Stimulated activated naive CD4-positive, alpha-beta T cell (primary cell): ENCODE measurements at places on chromosomes 7 and 10.

- no peak for DNase-seq
These were observed 7.7 kb downstream of the NPC1L1 start for GRCh38 chr7:44533301-44534055.

DNA sequence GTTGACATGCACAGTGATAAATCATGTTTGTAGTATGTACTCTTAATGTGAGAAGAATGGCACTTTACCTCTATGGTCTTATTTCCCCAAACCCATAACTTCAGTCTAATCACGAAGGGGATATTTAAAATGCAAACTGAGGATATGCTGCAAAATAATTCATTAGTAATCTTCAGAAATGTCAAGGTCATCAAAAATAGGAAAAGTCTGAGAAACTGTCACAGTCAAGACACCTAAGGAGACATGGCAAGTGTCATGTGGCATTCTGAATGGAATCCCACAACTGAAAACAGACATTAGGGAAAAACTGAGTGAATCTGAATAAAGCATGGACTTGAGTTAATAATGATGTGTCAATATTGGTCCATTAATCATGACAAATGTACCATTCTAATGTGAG, 605.5 kb upstream of the ANKRD30A start:
- DNase-seq, result no peak

GRCh38 chr7:80732630-80733029, 94.2 kb downstream of the CD36 start:
- no peak for DNase-seq

GRCh38 chr7:84250452-84250851, 55.9 kb upstream of the SEMA3A start:
- DNase-seq, result no peak

DNA sequence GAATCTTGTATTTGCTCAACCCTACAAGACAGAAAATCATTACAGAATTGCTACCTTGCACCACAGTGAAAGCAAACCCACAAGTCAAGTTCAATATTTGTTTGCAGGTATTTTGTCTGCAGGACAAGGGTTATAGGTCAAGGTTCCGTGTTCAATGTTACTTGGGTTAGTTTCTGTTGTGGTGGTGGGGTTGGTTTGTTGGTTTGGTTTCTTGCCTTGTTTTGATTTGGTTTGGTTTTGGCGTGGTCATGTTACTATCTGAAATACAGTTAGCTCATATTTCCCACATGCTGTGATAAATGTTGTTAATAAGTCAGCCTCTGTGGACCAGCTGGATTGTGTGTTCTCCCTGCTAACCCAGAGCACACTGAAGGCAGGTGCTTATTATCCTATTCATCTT, 75.6 kb upstream of the INSIG1 start:
- DNase-seq, result no peak

GRCh38 chr10:102949916-102950315, 31.8 kb downstream of the CNNM2 start:
- no peak for DNase-seq

DNA sequence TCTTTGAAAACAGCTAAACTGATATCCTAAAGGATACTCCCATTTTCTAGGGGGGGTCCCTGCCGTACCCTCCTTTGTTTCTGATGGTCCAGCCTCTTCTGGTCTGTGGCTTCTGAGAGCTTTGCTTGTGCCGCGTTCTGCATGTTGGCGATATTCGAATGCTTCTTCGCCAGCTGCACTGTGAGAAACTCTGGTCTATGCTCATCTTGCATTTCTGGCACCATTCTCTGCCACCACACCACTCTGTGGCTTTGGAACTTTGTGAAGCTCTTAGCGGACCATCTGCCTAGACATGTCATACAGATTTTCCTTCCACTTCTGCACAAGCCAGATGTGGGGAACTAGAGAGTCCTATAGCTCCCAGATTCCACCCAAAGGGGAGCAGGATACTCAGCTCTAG, 197.2 kb downstream of the REEP3 start:
- no peak for DNase-seq

GRCh38 chr10:128147064-128147463, 20.8 kb upstream of the MKI67 start:
- no peak for DNase-seq

GRCh38 chr10:126937026-126937425, 31.8 kb downstream of the DOCK1 start:
- no peak for DNase-seq

- no peak for DNase-seq
These were observed 171.5 kb downstream of the CCSER2 start for GRCh38 chr10:84499846-84500245.

DNA sequence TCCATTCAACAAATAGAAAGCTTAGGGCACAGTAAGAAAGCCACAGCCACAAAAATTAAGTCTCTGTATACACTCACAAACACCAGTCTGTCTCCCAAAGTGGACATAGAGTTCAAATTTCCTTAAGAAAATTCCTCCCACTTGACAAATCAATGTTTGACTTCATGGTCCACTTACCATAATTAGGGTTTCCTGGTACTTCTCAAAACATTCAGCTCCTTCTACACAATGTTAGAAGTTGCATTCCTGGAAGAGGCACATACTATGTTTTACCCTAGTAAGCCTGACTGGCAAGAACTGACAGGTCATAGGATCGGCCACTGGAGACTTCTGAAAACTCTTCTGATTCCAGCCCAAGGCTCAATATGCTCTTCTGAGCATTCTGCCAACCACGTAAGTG, 70.5 kb downstream of the CPXM2 start:
- no peak for DNase-seq

- no peak for DNase-seq
These were observed 164.7 kb upstream of the PLXDC2 start for GRCh38 chr10:19651549-19651948.

DNA sequence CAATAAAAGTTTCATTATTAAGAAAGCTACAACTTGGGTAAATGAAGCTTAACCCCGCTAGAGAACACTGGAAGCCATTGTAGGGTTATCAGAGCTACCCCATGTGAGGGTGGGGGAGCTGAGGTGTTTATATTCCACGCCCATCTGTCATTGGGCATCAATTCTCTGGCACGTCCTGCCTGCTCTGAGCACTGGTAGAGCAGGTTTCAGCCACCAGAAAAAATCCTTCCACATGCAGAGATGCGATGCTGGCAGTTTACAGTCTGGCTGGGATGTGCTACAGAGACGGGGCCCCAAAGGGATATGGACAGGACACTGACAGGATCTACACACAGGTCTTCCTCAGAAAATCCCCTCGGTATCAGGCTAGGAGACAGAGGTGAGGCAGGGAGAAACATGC, 15.9 kb upstream of the RAPGEF5 start:
- no peak for DNase-seq

DNA sequence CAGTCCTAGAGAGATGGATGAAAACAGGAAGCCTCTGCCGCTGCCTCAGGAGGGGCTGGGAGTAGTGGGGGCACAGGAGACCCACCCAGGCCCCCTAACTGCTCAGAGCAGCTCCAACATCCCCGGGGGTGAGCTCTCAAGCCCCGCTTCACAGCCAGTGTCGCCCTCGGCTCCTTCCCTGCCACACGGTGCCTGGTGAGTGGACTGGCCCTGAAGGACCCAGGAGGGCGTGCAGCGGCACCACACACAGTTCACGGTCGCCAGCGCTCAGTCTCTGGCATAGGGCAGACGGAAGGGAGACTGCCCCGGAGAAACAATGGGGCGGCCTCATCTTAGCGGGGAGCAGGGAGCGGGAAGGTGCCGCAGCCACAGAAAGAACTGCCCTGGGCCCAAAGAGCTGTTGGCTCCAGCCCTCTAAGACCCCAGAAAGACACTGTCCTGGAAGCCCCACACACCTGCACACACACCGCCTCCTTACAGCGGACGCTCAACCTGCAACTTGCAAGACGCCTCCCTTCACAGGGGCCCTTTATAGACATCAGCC, 1.2 kb downstream of the CLDN15 start:
- no peak for DNase-seq

DNA sequence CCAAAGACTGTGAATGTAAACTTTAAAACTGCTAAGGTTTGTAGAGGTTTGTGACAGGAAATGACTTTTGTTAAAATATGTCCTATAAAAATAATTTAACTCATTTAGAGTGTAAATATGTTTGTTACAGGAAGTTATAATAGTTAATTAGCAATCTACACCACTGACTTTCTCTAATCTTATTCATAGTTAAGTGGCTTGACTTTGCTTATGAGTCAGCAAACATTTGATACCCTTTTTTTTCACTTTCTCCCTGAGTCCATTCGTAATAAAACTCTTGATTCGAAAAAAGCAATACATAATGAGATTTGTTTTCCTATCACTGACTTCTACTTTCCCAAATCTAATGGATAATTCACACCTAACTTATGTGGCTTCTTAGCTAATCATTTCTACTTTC, 317.7 kb upstream of the SEMA3C start:
- no peak for DNase-seq

DNA sequence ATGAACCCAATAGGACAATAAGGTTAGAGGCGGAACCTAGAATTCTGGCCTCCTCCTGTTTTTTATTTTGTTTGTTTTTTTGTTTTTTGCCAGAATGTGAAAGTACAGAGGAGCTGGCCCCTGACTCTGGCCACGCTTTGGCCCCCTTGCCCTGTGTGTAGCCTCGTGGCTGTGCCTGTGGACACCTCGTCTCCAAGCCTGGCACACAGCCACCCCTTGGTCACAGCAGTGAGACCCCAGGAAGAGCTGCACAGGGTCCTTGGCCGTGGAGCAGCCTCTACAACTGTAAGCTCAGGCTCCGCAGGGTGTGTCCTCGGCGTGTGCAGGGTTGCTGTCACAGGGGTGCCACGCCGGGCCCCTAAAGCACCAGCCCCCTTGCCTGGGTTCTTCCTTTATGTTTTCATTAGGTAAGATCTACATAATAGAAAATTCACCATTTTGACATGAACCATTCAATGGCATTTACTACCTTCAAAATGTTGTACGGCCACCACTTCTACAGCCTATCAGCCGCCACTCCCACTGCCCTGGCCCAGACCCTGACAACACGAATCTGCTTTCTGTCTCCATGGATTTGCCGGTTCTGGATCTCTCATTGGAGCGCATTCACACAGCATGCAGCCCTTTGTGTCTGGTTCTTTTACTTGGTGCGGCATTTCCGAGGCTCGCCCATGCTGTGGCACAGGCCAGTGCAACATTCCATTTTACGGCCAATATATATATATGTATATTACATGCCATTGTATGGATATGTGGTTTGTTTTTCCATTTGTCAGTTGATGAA, 51.0 kb downstream of the AMZ1 start:
- DNase-seq, result no peak

DNA sequence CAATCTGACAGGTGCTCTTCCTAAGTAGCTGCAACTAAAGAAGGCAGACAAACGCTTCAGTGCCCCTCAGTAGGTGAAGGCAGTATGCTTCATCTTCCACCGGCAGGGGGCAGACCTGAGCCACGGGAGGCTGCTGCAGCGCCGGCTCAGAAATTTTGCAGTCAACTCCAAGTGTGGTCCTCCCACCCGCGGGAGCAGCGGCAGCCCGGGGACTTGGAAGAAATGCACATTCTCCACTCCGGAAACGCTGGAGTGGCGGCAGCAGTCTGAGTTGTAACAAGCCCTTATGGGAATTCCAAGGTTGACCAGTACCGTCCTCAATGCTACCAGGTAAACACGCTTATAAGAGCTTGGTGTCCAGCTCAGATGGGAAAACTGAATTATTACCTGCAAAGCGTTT, 3.4 kb downstream of the IGFBP3 start:
- DNase-seq, result peak; percentile 47

DNA sequence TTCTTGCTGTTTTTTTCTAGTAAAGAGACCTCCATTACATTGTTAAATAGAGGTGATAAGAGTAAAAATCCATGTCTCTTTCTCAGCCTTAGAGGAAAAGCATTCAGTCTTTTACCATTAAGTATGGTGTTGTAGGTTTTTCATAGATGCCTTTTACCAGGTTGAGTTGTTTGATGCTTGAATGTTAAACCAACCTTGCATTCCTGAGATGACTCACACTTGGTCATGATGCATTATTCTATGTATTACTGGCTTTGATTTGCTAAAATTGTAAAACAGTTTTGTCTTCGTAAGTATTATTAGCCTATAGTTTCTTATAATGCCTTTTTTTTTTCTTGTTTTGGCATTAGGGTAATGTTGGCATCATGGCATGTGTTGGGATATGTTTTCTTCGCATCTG, 90.0 kb downstream of the ANKRD61 start:
- DNase-seq, result no peak

DNA sequence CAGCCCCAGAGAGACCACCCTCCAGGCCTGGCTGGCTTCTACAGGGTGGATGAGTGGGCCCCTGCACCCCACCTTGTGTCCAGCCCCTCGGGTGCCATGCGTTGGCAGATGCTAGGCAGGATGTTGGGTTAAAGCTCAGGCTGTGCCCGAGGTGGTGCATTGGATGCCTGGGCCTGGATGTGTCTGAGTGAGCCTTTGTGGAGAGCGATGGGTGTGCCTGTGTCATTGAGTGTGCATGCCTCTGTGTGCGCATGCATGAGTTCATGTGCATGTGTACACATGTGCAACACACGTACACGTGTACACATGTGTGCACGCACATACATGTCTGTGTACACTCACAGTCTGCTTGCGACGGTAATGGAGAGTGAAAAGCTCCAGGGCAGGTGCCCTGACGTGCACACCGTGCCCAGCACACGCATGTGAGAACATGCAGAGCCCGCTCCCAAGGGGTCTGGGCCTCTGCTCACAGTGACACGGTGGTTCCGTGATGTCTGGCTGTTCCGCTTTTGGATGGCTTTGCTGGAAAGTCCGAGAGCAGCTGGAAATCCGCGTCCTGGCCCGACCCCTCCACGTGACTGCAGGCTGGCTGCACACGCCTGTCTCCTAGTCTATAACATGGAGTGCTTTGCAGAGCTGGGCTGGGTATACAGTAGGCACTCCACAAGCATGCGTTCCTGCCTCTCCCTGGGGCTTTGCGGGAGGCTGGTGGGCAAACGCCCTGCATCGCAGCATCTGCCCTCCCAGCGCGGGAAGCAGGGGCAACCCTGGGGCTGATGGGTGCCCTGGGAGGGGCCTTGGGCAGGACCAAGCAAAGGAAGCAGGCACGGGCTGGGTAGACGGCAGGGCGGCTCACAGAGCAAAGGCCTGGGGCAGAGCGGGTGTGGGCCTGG, 36.9 kb downstream of the ELFN1 start:
- no peak for DNase-seq

GRCh38 chr10:13816195-13816925, 229.6 kb downstream of the PRPF18 start:
- no peak for DNase-seq

GRCh38 chr10:86941991-86942421, 15.4 kb downstream of the MMRN2 start:
- no peak for DNase-seq

- no peak for DNase-seq
These were observed 36.2 kb downstream of the ZNF248 start for GRCh38 chr10:37821237-37821636.

- DNase-seq, result no peak
These were observed 4.8 kb downstream of the IDE start for GRCh38 chr10:92569071-92569470.

DNA sequence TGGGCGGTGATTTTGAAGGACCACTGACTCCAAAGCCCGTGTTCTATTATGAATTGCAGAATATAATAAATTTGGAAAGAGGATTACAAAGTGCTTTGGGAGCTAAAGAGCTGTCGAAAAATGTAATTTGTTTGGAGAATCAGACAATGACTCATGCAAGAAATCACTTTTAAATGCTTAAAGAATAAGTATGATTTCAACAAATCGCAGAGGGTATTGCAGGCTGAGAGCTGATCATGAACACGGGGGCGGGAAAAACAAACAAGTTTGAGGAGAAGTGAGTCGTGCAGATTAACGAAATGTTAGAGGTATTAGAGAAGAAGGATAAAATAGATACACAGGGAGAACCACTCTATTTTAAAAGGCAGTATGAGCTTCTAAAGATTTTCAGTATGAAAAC, 4.9 kb upstream of the HACD1 start:
- no peak for DNase-seq

- no peak for DNase-seq
These were observed 17.8 kb upstream of the MTPAP start for GRCh38 chr10:30366829-30367228.
